ENCODE measurements at places on chromosomes 4 and X.
A peak's percentile ranks its signal among the peaks of the same experiment; 100 is the strongest.

- no peak for DNase-seq
Measured at GRCh38 chr4:148305751-148306150, 136.5 kb downstream of the NR3C2 start.

DNA sequence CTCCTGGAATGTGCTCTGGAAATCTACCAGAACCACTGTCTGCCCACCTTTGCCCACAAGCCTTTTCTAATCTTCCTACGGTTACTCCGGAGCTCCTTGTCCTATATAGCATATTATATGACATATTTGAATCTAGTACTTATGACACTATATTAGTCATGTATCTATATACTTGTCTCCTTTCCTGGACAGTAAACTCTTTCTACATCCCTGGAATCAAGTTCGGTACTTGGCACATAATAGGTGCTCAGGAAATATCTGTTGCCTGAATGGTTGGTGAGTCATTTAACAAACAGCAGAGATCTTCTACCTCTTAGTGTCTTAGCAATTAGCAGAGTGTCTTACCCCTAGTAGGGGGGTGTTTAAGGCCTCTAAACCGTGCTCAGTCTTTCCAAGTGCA, 123.6 kb downstream of the RELL1 start:
- no peak for DNase-seq

DNA sequence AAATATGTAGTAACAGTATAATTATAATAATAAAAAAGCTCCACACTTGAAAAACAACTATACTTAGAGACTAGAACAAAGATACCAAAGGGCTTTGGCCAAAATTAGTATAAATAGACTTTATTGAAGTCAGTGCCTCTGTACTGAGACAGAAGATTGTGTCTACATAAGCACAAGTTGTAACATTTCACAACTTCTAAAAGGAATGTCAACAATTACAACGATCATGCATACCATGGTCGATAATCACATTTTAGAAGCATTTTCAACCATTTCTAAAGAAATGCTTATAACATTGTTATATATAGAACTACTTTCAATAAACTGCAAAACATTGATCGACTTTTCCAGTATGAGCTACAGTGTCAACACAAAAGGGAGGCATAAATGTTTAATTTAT, 57.0 kb downstream of the DHX15 start:
- no peak for DNase-seq

DNA sequence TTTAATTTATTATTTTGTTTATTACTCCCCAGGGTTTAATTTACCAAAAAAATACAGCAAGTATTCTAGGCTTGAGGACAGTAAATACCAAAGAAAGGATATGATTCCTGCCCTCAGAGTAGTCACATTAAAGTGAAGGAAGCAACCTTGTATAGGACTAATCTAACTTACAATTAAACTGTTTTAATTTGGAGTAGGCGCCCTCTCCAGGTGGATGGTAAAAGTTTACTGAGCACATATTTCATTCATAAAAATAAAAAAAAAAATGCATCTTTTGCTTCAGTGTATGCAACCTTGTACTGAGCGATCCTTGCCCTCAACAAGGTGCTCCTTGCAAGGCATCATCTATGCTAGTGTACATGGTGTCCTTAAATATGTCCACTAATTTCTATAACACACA, 72.0 kb upstream of the MAGEB16 start:
- DNase-seq, result peak; percentile 2

- no peak for DNase-seq
Measured at GRCh38 chr4:112735474-112735951, 98.6 kb downstream of the LARP7 start.

DNA sequence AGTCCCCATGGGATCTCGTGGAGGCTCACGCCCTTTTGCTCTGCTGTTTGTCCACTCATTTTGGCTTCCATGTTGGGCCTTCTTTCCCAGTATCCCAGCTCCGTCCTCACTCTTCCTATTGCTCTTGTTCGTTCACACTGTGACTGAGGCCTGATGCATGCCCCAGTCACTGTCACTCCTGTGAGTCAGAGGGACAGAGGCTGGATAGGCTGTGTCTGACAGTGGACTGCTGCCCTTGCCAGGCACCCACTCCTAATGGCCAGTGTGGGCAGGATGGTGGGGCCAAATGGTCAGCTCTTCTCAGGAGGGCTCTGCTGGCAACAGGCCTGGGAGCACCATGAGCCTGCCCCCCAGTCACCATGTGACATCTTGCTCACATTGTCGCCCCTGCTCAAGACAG, 40.0 kb downstream of the HADH start:
- DNase-seq, result no peak

- no peak for DNase-seq
Measured at GRCh38 chr4:38837849-38838248, 18.8 kb downstream of the TLR6 start.

DNA sequence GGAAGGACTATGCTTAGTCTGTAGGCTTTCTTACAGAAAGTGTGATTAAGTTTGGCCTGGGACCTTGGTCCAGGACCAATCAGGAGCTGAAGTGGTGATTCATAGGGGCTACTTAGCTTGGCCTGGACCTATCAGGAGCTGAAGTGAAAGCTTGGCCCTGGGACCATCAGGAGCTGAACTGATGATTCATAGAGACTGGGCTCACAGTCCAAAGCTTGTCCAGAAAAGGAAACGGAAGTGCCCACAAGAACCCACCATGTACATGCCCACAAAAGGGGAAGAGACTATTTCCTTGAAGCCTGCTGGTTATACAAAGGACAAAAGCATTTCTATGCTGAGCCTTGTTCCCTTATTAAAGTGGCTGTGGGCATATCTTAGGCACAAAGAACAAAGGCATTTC, 12.6 kb downstream of the TENT5D start:
- no peak for DNase-seq

DNA sequence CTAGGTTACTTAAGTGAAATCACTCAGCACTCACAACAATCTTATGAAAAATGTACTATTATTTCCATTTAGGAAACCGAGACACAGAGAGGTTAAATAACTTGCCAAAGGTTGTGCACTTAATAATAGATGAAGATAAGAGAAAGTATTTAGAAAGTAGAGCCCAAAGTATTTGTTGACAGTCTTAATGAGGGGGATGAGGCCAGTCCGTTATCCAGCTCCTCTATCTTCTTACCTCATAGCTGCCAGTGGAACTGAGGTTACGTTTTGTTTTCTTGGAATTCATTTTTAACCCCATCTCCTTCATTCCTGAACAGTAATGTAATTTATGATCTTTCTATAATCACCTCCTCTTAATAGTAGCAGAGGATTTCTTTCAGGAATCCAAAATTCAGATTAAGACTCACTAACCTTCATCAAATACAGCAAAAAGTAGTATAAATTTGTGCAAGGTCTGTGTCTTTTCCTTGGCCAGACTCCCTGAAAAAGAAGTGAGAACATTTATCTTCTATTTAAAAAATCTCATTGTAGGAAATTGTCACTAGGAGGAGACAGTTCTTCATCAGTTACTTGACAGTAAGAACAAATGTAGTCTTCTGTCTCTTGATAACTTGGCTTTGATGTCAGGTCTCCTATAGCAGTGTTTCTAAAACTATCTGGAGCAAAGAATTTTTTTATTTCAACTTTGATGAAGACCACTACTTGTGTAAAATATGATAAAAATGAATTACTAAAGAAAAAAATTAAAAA, 35.5 kb downstream of the F8 start:
- DNase-seq, result no peak

DNA sequence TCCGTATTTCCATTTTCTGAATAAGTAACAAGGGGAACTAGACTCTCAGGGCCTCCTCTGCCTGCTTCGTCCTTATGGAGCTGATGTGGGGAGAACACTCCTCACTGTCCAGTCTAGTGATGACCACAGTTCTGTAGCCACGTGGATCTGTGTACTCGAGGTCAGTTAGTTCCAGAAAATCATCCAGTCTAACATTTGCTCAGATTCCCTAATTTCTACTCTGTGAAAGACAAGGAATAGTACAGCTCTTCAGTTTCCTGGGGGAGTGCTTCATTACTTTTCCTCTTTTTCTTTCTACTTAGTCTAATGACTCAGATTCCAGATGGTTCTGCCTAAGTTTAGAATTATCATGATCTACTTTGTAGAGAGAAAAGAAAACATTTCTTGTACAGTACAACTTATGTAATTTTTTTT, 82.6 kb downstream of the SORBS2 start:
- no peak for DNase-seq

GRCh38 chr4:6092131-6092530, 73.9 kb upstream of the C4orf50 start:
- no peak for DNase-seq

- DNase-seq, result peak; percentile 97
Measured at GRCh38 chr4:73735231-73735630, 5.1 kb upstream of the CXCL8 start.

DNA sequence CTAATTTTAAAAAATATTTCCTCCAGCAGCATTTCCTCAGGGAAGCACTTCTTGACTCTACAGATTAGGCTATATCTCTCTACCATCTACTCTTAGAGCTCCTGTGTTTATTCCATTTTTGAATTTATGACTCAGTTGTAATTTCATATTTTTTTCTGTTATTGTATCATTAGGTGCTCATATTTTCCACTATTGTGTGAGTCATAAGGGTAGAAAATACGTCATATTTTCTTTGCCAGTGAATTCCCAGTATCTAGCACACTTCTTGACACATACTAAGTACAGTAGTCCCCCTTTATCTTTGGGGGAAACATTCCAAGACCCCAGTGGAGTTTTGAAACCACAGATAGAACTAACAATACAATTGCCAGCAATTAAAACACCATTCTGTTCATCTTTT, 431.2 kb downstream of the GASK1B start:
- DNase-seq, result no peak

DNA sequence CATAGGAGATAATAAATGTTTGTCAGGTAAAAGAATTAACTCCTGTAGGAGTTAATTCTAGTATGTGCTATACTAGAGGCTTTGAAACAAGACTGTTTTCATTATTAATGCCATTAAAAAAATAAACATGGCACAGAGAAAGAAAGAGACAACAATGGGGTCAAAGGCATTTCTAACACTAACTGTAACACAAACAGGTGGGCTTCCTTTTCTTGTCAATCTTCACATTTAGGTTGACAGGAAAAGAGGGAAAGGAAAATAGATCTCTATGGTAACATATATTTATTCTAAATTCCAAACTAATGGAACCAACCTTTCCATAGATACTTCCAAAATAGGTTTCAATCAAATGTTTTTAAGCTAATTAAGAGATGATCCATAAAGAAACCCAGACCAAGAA, 9.8 kb downstream of the ANKRD17 start:
- no peak for DNase-seq

DNA sequence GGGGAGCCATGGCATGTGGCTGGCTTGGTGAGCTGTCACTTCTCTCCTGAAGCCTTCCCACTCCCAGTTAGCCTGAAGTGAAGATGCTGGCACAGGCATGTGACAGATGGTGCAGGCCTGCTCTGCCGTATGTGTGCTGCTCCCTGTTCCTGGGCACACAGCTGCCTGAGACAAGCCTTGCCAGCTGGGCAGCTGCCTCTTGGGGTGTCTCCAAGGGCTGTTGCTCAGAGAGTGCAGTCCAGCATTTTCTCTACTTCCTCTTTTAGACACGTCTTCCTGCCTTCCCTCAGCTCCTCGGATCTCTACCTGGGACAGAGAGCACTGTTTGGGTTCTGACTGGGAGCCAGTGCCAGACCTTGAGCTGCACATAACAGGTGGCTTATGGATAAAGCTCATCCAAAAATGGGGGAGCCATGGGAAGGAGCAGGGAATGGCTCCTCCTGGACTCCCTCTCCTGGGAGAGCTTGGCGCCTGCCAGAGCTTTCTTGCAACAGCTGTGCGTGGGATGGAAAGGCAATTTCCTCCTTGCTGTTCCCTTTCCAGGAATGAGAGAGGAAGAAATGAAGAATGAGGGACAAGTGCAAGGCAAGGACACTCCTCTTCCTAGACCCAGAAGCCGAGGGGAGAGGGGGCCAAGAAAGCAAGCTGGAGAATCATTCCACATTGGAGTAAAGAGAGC, 132.9 kb downstream of the MSL3 start:
- peak; percentile 56 for DNase-seq

DNA sequence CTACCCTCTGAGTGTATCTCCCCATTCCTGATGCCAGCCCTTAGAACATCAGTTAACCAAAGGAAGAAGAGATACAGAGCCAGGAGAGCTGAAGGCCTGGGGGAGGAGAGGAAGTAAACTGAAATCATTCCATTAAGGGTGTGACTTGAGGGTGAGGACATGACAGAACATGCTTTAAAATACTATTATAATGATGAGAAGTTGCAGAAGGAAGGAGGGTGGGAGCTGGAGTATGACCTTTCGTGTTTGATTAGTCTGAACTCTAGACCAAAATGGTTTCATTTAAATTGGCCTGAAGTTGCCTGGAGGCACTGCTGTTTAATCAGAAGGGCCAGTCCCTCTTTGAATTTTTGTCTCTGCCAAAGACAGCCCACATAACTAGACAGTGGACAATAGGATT, 11.4 kb downstream of the INTS6L start:
- peak; percentile 8 for DNase-seq

GRCh38 chr4:88341227-88342192, 37.1 kb upstream of the HERC6 start:
- peak; percentile 4 for DNase-seq

GRCh38 chr4:87445964-87446363, 23.6 kb downstream of the NUDT9 start:
- DNase-seq, result no peak

- DNase-seq, result no peak
Measured at GRCh38 chr4:93384887-93385286, 443.7 kb upstream of the ATOH1 start.

DNA sequence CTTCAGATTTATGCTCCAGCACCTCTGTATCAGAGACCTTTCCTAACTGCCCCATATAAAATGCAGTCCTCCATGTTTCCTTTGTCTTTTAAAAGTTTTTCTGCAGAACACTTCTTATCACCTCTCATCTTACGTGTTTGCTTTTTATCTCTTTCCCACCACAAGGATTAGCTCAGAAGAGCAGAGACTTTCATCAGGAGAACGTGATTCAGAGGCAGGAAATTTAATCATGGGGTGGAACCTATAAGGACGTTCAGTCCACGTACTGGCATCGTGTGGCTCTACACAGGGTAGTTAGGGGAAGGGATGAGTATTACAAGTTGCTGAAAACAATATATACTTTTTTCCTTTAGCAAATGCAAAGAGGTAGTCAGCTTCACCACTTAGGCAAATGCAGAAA, 98.7 kb downstream of the SORBS2 start:
- DNase-seq, result no peak

- peak; percentile 92 for DNase-seq
Measured at GRCh38 chrX:130268449-130269170, at the start of gene ZNF280C. Gene ZNF280C, minus strand, starts transcription at chrX:130268899. Its CDS starts 8,450 bp downstream, at chrX:130260449.

DNA sequence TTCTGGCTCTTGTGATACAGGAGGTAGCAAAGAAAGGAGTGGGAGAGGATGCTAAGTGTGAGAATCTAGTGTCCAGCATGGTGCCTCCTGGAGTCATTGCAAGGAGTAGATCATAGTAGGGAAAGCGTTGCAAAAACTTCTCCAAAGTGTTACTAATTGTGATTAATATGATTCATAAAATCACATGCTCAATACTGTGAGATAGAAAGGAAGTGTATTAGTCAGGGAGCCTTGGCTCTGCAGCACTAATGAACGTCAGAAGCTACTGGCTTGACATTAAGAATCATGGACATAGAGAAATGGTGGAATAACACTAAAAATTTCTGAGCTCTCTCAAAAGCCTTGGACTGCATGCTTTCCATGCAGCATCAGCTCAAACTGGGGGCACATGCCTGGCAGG, 299.1 kb downstream of the EVC2 start:
- DNase-seq, result no peak

GRCh38 chr4:169042608-169043007, 32.6 kb upstream of the CBR4 start:
- no peak for DNase-seq

- DNase-seq, result peak; percentile 83
Measured at GRCh38 chr4:38980903-38981676, 51.1 kb downstream of the TMEM156 start.

GRCh38 chrX:78712336-78712735, 35.2 kb upstream of the LPAR4 start:
- DNase-seq, result no peak
